ENCODE measurements at places on chromosomes 13 and 19.
A peak's percentile ranks its signal among the peaks of the same experiment; 100 is the strongest.

- DNase-seq = no peak
Observed at GRCh38 chr19:48591021-48591420, 15.5 kb upstream of the SPACA4 start.

DNA sequence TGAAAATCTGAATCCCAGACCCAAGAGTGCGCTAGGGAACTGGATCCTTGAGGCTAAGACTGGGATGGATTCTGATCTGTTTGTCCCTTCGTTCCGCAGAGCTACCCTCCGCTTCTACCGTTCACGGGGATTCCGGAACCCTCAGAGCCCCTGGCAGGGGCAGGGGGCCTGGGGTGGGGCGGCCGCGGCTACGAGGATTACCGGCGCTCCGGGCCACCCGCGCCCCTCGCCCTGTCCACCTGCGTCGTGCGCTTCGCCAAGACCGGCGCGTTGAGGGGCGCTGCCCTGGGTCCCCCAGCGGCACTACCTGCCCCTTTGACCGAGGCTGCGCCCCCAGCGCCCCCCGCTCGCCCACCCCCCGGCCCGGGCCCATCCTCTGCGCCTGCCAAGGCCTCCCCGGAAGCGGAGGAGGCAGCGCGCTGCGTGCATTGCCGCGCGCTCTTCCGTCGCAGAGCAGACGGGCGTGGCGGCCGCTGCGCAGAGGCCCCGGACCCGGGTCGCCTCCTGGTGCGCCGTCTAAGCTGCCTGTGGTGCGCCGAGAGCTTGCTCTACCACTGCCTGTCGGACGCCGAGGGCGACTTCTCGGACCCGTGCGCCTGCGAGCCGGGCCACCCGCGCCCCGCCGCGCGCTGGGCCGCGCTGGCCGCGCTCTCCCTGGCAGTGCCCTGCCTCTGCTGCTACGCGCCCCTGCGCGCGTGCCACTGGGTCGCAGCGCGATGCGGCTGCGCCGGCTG lies 7.1 kb downstream of the SPRED3 start:
- DNase-seq = no peak

DNA sequence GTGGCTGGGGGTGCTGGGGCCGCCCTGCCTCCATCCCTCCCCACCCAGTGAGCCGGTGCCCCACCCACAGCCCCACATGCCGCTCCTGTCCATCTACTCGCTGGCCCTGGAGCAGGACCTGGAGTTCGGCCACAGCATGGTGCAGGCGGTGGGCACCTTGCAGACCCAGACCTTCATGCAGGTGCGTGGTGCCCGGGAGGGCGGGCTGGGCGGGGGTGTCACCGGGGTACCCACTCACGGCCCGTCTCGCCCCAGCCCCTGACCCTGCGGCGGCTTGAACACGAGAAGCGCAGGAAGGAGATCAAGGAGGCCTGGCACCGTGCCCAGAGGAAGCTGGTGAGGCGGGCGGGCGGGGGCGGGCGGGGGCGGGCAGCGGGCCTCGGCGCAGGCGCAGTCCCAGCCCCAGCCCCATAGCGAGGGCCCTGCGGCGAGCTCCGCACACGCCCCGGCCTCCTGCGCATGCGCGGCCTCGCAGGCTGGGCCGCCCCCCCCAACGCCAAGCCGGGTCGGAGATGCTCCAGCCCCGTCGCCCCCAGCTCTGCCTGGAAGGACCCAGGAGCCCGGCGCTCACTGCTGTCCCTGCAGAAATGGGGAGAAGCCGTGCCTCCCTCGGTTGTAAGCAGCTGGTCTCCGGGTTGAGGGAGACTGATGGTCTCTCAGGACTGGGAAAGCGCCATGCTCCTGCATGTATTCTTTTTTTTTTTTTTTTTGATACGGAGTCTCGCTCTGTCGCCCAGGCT lies 7.7 kb downstream of the ARHGAP45 start:
- peak; percentile 93 for DNase-seq

DNA sequence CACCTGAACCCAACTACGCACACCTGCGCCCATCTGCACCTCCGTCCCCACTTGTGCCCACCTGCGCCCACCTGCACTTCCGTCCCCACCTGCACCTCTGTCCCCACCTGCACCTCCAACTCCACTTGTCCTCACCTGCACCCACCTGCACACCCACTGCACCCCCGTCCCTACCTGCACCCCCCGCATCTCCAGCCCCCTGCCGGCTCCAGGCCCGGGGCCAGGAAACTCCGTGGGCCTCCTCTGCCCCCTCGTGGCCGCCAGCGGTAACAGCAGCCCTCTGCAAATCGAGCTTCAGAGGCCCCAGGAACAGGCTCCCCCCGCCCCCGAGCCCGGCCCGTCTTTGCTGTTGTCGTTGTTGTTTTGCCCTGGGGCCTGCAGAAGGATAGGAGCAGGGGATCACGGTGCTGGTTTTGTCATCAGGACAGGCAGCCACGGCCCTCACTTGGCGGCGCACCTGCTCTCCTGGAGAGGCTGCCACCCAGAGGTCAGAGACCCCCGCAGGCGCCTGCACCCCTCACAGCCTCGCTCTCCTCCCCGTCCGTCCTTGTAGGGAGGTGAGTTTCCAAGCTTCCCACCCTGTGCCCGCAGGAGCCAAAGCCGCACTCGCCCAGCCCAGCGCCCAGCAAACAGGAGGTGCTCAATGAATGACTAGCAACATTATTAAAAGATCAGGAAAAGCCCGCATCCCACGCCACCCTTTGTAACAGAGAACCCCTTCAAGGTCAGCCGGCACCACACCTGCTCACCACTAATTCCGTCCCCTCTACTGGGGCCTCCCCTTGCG lies 65.4 kb downstream of the GNG7 start:
- peak; percentile 68 for DNase-seq

DNA sequence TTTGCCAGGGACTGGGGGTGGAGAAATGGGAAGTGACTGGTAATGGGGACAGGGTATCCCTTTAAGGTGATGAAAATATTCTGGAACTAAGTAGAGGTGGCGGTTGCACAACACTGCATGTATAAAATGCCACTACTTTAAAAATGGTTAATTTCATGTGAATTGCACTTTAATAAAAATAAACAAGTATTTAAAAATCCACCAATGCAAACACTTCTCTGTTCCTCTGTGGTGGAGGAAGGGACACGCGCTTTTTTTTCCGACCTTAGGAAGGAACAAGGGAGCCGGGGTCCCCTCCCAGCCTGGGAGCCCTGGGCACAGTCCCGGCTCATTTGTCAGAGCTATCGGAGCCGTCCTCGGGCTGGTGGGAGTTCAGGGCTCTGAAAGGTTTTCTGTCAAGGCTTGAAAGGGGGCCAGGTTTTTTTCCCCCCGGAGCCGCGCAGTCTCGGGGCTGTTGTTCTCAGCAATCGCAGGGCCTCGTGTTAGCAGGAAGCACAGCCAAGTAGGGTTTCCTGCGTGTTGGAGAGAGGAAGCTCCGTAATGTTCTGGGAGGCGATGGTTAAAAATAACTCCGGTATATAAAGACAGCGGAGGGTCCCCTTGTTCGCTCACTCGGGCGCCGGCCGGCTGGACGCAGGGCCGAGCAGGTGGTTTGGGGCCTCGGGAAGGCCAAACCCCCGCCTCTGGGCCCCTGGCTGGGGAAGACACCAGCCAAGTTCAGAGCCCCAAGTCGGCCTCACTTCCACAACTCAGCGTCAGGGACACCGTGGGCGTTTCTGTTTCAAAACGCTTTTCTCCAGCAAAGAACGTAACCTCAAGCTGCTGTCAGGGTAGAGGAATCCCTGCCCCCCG lies 41.2 kb upstream of the KLF2 start:
- DNase-seq = peak; percentile 13

DNA sequence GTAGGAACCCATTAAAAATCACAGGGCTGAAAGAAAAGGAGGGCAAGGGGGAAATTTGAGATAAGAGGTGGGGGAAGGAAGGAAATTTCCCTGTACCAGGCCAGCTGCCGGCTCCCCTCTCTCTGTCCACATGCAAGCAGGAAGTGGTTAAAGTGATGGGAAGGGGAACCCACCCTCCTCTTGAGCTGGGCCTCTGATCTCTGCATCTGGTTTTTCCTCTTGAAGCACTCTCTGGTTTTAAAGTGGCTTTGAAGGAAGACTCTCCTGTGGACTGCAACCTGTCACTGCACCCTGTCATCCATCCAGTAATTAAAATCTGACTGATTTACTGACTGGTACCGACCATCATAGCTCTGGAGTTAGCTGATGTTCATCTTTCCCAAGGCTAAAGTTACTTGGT lies 239.6 kb downstream of the TSHZ3 start:
- DNase-seq = no peak

DNA sequence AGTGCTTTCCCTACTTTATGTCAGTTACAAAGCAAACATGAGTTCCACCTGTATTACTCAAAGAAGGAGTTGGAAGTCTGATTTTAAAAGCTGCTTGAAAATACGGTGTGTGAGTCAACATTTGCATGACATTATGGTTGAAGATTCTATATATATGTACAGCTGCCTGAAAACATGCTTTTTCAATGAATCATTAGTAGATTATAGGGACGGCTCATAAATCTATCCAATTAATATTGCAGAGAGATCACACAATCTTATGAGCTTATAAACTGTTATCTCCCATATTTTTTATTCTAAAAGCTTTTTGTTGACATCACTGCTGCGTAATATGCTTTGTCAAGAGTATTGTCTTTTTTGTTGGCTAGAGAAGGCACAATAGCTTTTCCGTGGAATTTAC lies 873.8 kb downstream of the SLITRK6 start:
- DNase-seq = no peak

GRCh38 chr13:105220063-105220462 lies 1315.4 kb downstream of the EFNB2 start:
- no peak for DNase-seq

DNA sequence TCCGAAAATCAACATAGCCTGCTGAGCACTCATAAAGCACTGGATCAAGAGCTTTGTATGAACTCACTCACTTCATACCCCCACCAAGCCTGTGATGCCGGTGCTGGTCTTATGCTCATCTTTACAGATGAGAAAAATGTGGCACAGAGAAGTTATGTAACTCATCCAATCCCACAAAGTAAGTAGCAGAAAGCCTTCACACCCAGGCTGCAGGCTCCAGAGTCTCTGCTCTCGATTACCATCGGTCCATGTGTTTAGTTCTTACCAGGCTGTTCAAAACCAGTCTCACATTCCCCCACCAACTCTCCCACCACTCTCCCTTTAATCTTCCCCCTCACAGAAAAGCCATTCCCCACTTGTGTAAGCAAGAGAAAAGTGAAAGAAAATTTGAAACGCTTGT lies 276.0 kb downstream of the DNAJC15 start:
- no peak for DNase-seq

DNA sequence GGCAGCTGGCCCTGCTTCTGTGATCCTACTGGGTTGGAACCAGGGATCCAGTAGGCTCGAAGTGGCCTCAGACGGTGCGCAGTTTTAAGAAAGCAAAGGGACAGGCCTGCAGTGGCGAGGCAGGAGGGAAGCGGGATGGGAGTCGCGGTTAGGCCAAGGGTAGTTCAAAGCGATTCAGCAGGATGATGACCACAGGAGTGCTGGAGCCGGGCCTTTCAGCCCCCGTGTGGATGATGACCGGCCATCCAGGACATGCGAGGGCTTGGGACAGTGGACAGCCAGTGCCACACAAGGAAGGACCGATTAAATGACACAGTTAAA lies 854 bp downstream of the RNASEH2B start:
- no peak for DNase-seq

- DNase-seq = no peak
Observed at GRCh38 chr19:42577016-42577415, 17.7 kb downstream of the CEACAM8 start.

DNA sequence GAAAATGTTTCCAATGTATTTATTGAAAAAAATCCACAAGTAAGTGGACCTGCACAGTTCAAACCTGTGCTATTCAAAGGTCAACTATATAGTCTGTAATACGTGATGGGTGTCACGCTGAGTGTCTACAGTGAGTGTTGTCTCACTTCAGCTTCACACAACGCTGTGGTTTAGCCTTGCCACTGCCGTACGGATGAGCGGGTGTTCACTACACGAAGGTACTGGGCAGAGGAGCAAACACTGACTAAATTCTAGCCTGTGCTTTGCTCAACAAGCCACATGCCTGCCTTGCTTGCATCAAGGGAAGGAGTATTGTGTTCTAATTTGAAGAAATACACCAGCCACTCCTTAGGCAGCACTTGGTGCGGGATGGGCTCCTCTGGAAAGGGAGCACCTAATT lies 3.4 kb upstream of the FFAR3 start:
- DNase-seq = no peak

- DNase-seq = no peak
Observed at GRCh38 chr19:35380450-35381124, 9.7 kb downstream of the GPR42 start.

DNA sequence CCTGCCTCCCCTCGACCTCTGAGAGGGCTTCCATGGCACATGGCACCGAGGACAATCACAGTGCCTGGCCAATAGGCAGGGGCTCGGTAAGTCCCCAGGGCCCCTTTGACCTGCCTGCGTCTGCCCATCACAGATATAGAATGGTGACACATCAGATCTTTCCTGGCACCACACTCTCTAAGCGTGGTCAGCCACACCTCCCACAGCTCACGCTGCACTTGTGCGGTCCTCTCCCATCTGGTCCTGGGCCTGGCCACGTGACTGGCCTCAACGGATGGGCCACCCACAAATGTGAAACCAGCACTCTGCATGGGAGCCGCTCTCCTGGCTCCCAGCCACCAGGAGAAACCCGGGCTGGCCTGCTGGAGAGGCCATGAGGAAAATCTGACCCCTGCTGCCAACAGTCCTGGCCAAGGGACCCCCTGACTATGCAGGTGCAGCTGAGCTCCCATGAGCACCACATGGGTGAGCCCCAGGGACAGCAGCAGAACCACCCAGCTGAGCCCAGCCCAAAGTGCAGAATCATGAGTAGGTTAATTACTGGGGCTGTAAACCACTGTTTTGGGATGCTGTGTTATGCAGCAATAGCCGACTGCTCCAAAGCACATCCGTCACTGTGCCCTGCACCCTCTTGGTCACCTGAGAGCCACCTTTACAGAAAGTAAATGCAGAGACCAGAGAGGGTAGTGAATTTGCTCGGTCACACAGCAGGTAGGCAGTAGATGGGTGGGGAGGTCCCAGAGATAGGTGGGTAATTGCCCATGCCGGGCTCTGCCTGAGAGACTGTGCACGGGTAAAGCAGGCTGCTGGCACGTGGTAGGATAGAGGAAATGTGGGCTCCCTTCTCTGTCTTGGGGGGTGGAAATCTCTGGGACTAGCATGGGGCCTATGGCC lies 9.7 kb upstream of the MEF2B start:
- DNase-seq = no peak

GRCh38 chr19:54506079-54506478 lies 3.4 kb downstream of the LAIR2 start:
- no peak for DNase-seq

GRCh38 chr19:11130824-11131455 lies 24.6 kb downstream of the SPC24 start:
- peak; percentile 77 for DNase-seq

DNA sequence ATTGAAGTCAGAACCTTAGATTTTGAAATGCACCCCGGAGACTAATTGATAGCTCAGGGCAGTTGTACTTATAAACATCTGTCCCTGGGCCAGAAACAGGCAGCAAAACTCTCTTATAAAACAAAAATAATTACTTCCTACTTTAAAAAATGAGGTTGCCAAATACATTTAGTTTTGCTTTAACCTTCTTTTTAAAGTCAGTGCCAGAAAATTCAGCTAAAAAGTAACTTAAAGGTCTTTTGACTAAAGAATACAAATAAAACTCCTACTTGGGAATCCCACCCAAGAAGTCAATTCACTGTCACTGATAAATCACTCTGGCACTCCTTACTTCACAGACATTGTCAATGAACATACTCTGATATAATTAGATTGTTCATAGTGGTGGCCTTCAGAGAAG lies 60.7 kb downstream of the DOCK9 start:
- no peak for DNase-seq

- no peak for DNase-seq
Observed at GRCh38 chr19:53947624-53948023, 15.1 kb upstream of the CACNG8 start.
